ENCODE measurements at places on chromosomes 2 and 18.
A peak's percentile ranks its signal among the peaks of the same experiment; 100 is the strongest.

DNA sequence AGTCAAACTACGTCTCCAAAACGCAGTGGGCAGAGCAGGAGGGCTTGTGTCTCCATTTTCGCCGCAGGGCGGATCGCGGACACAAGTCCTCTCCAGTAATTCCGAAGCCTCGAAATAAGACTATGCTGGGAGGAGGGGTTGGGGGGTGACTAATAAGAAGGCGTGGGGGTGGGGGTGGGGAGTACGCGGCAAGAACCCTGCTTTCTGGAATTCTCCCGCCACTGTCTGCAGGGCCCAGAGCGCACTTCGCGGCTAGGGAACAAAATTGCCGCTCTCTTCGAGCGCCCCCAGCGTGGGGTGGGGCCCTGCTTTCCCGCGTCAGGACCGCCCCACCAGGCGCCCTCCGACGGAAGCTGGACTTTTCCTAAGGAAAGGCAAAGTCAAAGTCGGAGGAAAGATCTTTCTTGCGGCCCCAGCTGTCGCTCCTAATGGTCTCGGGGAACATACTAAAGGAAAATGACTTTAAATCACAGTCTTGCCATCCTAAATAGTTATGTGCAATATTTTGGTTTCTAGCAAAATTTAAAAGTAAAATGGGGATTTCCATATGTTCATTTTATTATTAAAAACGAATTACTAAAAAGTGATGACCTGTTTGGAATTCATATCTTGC, 11.9 kb downstream of the NR4A2 start:
- DNase-seq = no peak

GRCh38 chr2:240297256-240298116, 138.0 kb upstream of the GPC1 start:
- DNase-seq = no peak

- DNase-seq = no peak
Observed at GRCh38 chr2:171210864-171211431, 50.3 kb upstream of the TLK1 start.

GRCh38 chr2:218908721-218909619, 28.3 kb downstream of the WNT10A start:
- DNase-seq = peak; percentile 79

DNA sequence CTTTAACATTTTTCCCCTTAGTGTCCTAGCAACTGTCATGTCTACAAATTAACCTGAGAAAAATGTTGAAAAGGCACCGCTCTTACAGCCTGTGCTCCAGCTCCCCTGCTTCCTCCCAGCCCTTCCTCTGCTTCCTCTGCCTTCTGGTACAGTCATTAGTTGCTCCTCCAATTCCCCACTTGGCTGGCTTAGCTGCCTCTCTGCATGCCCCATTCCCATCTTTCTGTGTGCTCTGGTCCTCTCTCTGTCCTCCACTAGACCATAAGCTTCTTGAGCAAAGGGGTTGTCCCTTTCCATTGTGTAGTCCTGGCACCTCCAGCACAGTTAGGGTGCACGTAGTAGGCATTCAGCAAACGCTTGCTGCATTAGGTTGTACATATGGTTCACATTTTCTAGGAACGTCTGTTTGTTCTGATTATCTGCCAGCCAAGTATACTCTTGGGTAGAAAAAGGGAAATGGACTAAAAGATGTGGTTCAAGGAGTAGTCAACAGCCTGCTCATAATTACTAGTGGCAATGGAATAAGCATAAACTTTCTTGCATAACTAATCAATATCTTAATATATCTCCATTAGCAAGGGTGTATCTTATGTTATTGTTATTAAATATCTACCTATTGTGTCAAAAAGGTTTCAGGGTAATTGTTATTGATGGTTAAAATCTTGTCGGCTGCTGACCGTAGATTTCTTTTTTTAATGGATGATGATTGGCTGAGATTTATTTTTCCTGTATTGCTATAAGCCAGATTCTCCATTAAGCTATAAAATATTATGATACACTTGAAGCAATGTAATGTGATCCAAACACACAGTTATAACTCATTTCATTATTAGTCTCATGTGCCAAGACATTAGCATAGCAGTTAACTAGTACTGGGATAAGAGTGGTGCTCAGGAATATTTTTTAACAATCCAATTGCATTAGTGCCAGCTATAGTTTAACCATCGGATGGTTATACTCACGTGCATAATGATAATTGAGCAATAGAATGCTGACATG, 340.1 kb downstream of the SLC4A3 start:
- DNase-seq = no peak

DNA sequence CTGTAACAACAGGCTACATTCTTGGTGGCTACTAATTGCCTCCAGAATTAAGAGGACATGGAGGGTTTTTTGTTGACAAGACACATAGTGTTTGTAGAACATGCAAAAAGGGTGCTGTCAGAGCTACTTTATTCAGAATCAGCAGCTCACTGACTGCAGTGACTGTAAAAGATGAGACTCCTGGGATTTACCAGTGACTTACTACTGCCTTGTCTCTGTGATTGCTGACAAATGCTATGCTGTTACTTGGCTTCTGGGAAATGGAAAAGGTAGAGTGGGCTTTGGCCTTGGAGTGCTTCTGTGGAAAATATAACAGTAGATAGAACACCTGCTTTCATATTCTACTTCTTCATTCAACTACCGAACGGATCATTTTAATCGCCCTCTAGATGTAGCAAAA, 47.8 kb downstream of the GREB1L start:
- no peak for DNase-seq

DNA sequence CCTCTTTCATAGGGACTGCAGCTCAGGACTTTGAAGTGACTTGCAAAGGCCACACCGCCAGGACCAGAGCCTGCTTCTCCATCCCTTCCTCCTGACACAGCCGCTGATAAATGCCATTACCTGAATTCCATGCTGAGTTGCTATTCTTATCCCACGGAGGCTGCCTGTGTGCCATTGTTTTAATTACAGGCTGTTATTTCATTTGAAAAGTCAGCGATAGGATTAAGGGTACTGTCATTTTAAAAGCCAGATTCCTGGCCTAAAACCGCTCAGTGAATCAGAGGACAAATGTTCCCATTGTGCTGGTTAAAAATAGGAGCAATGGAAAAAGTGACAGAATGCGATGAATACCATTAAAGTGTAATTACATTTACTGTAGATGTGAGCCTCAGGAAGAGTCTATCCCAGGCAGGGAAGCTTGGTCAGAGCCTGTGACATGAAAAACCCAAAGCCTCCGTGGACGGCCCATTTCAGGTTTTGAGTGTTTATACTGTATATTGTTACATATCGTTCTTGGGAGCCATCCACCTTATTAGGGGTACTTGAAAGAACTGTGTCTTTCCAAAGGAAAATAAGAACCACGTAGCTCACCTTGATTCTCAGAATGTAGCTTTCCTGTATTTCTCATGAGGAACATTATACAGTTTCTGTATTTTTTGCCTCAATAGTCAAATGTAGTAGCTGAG, 41.3 kb downstream of the PDCL3 start:
- no peak for DNase-seq

All from stimulated activated CD8-positive, alpha-beta memory T cell treated with anti-CD3 and anti-CD28 coated beads, Interleukin-7, amount 100 ng/mL, for 24 hours (primary cell).